ENCODE measurements at places on chromosomes 1 and 21. TPM values are rescaled to one million over a fixed set of nuclear protein-coding genes. Genes with fewer than 3 reads are reported as not detected.

The KANK4 gene
- total RNA-seq = not detected

The S100A14 gene
- total RNA-seq = 0.46 TPM

The CA6 gene
- total RNA-seq = 0.17 TPM

The OR2T29 gene
- total RNA-seq = not detected

The SPTA1 gene
- not detected for total RNA-seq

The BRINP3 gene
- not detected for total RNA-seq

The TNFRSF9 gene
- total RNA-seq = 59.9 TPM

The OR6K6 gene
- total RNA-seq = not detected

The GGPS1 gene
- total RNA-seq = 37.5 TPM

The LCE2B gene
- total RNA-seq = not detected

The TRIM58 gene
- 0.19 TPM for total RNA-seq

The FALEC gene
- not detected for total RNA-seq

The SYTL1 gene
- total RNA-seq = 27.3 TPM

The ADCY10 gene
- 0.05 TPM for total RNA-seq

The SLFNL1 gene
- not detected for total RNA-seq

The MEAF6 gene
- total RNA-seq = 89.6 TPM

The FMN2 gene
- not detected for total RNA-seq

The SPATA1 gene
- 3.2 TPM for total RNA-seq

The SH3BGR gene
- total RNA-seq = 3.1 TPM

The PADI2 gene
- not detected for total RNA-seq

The CD101 gene
- total RNA-seq = 0.14 TPM

The MYCL gene
- not detected for total RNA-seq

The ATP6V1G3 gene
- not detected for total RNA-seq

The LAMC1 gene
- 0.22 TPM for total RNA-seq

The MX2 gene
- total RNA-seq = 26.9 TPM

The IVL gene
- not detected for total RNA-seq

The NR0B2 gene
- not detected for total RNA-seq

The AKNAD1 gene
- not detected for total RNA-seq

The HSPA6 gene
- total RNA-seq = 0.48 TPM

The ACKR1 gene
- total RNA-seq = not detected

The FCGR3A gene
- not detected for total RNA-seq

The KRTAP21-2 gene
- total RNA-seq = not detected

The HPCAL4 gene
- 0.61 TPM for total RNA-seq

The TAL1 gene
- not detected for total RNA-seq

The SLC35D1 gene
- 11.0 TPM for total RNA-seq

The ORC1 gene
- total RNA-seq = 42.5 TPM

The USH2A gene
- total RNA-seq = not detected

The SIPA1L2 gene
- 6.1 TPM for total RNA-seq

The BSND gene
- not detected for total RNA-seq

The CTH gene
- 23.0 TPM for total RNA-seq

The CDK18 gene
- 2.5 TPM for total RNA-seq

The LORICRIN gene
- 0.19 TPM for total RNA-seq

The PLA2G2C gene
- 0.43 TPM for total RNA-seq

The DEPDC1 gene
- total RNA-seq = 24.1 TPM

The NUAK2 gene
- 4.5 TPM for total RNA-seq

The TSPAN2 gene
- total RNA-seq = 2.5 TPM

The TMPRSS2 gene
- total RNA-seq = not detected

The DESI2 gene
- 25.6 TPM for total RNA-seq

The SH2D2A gene
- 280 TPM for total RNA-seq

The RGS16 gene
- 49.8 TPM for total RNA-seq

The PTCH2 gene
- total RNA-seq = 0.61 TPM

The PRR9 gene
- not detected for total RNA-seq

The NEGR1 gene
- not detected for total RNA-seq

The CD1B gene
- total RNA-seq = not detected

The PCSK9 gene
- not detected for total RNA-seq

The NBPF20 gene
- total RNA-seq = 1.4 TPM
